ENCODE measurements at places on chromosomes 11 and 22.

DNA sequence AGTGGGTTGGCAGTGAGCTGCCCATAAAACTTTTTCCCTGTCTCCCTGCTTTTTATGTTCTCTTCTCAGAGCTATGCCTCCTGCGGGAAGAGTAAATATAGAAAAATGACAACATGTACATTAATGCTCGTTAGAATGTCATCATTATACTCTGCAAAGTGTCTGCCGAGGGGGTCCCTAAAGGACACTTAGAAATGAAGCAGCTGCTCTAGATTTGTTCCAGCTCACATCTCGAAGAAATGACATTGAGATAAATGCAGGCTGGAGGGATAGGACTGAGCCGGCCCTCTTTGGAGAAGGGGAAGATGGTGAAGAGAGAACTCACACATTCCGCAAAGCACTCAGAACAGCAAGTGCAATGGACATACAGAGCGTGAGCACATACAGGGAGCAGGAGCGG is 240.0 kb downstream of the NXPE2 start:
- DNase-seq: no peak

GRCh38 chr22:47210686-47211085 is 448.2 kb downstream of the TBC1D22A start:
- DNase-seq: no peak

DNA sequence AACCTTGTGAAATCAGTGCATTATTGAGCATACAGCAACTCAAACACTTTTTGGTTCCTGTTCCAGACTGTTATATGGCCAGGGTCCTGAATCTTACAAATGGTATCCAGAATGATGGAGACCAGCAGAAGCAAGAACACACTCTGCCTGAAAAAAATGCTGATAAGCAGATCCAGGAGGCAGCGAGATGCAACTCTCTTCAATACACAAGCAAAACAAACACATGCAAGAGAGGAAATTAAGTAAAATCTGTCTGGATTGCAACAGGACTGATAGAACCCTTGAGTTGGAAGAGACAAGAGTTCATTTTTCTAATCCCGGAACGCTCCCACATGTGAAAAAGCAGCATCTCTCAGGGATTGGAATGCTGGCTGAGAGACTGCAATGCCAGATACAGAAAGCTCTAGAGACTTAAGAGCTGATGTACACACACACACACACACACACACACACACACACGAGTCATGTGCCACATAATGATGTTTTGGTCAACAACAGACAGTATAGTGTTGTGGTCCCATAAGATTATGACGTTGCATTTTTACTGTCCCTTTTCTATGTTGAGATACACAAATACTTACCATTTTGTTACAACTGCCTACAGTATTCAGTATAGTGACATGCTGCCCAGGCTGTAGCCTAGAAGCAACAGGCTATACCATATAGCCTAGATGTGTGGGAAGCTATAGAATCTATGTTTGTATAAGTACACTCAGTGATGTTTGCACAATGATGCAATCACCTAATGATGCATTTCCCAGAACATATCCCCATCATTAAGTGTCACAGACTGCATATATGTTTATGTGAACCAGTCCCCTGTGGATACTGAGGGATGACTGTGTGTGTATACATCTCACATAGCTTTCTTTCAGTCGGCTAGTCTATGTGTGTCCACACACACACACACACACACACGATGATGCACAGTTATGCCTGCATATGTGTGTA is 406.6 kb downstream of the LARGE1 start:
- DNase-seq: no peak

DNA sequence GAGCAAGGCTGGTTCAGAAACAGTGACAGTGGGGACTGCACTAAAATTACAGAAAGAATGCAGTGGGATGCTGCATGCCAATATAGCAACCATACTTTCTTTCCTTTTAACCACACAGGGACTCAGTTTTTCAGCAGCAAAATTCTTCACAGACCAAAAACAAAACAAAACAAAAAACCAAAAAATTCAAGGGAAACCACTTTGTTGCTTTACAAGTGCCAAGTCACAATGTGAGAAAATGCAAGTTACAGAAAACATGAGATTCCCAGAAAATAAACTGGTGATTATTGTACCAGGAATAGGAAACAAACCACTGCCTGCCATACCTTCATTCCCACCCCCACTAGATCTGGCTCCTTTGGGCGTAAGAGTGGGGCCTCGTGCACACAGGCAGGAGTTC is 52.6 kb downstream of the TENM4 start:
- no peak for DNase-seq

DNA sequence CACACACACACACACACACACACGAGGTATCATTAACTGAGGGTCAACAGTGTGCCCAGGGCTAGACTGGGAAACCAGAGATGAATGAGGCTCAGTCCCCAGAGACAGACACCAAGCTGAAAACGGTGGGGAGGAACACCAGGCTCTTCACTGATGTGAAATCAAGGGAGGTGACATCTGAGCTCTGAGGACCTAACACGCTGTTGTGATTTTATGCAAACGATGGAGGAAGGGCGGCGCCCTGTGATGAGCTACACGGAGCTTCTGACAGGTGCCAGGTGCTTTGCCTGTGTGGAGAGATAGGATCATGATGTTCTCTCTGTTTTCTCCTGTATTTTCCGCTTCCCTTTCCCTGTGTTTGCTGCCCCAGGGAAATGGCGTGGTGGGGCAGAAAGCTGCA is 6.5 kb upstream of the CYB5R3 start:
- no peak for DNase-seq

DNA sequence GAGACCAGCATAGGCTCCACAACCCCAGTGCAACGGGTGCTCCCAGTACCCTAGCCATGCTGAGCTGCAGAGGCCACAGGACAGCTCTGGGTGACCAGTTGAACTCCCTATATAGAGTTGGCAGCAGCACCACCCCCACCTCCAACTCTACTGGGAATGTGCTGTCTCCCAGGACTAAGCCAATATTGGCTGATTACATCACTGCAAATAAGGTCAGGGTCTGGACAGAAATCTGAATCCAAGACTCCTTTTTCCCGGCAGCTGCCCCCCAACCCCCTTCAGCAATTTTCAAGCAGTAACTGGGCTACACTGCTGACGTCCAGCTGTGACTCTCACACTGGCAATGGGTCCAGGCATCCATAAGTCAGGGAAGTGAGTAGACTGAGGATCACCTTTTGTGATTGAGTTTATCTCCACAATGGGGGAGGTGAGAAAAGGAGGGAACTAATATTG is at the start of gene HPX:
TSS of gene HPX (minus strand) at position 82 of the 453 bp plus-strand sequence. CDS start at position 58, 24 bp downstream.
- DNase-seq: no peak

DNA sequence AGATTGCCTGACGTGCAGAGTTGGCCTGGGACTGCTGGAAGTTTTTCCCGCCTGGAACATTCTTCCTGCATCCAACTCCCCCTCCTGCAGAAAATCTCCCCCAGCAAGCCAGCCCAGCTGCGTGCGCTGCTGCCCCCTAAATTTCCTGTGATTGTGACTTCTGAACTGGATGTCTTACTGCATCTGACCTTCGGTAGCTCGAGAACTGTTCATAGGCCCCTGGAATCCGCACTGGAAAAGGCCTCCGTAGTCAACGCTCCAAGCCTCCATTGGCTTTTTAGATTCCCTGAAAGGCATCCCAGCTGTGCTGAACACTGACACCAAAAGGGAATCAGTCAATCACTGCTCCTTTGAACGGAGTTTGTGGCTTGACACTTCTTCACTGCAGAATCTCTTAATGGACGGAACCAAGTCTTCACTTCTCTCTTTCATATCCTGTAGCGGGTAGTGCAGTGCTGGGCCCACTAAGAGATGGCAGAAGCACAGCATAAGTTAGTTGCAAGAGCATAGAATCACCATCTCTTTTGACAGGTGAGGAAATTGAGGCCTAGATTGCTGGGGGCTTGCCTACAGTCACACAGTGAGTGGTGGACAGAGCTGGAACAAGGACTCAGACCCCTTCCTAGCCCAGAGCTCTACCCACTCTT is 14.2 kb upstream of the RASD2 start:
- DNase-seq: no peak

DNA sequence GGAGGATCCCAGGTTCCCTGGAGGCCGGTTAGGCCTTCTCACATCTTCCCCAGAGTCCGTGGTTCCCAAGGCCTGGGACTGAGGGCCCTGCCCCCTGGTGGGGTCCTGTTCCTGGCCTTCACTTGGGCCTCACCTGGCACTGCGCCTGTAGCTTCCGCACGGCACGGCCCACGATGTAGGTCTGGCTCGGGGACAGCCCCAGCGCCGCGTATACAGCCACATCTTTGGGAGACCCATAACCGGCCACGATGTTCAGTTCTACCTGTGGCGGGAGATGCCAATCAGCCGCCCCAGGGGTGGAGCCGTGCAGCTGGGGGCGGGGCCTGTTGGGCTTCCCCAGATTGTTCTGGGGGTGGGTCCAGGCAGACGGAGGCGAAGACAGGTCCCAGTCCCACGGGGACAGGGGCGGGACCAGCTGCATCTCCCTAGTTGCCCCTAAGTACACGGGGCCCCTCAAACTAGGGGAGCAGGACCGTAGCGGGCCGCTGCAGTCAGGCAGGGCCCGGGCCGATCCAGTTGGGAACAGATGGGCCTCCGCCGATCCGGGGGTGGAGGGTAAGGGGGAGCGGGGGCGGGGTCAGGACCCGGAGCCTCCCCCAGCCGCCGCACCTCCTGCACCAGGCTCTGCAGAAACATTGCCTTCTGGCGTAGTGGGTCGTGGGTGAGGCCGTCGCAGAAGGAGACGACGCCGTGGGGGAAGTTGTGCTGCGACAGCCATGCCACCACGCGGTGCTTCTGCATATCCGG is 10.1 kb downstream of the AIP start:
- no peak for DNase-seq

GRCh38 chr22:49090853-49091135 is 736.9 kb downstream of the BRD1 start:
- DNase-seq: no peak

DNA sequence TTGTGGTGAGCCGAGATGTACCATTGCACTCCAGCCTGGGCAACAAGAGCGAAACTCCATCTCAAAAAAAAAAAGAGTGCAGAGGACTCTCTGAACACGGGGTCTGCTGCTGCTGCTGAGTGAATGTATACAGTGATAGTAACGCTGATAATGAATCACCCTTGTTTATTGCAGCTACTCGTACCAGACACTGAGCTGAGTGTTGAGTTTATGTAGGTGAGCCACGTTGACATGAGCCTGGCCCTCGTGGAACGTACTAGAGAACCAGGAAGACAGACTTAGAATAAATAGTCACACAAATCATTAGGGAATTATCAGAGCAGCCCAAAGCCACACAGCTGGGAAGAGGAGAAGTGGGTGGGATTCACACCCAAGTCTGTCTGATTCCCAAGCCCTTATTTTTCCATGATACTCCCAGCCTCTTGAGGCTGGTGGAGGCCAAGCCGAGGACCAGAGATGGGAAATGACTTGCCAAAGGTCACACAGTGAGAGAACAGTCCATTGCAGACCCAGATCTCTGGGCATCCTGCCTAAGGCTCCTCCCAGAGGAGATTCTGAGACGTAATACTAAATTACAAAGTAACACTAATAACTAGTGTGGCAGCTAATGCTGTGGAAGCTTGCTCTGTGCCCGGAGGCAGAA is 34.8 kb downstream of the MB start:
- DNase-seq: no peak

GRCh38 chr22:39236321-39237317 is 8.2 kb downstream of the PDGFB start:
- no peak for DNase-seq

- DNase-seq: no peak
Measured at GRCh38 chr11:86749821-86750401, 50.4 kb upstream of the PRSS23 start.

- no peak for DNase-seq
Measured at GRCh38 chr22:42926104-42926503, 69.0 kb upstream of the ARFGAP3 start.

GRCh38 chr11:110832080-110832479 is 119.8 kb upstream of the ARHGAP20 start:
- DNase-seq: no peak

DNA sequence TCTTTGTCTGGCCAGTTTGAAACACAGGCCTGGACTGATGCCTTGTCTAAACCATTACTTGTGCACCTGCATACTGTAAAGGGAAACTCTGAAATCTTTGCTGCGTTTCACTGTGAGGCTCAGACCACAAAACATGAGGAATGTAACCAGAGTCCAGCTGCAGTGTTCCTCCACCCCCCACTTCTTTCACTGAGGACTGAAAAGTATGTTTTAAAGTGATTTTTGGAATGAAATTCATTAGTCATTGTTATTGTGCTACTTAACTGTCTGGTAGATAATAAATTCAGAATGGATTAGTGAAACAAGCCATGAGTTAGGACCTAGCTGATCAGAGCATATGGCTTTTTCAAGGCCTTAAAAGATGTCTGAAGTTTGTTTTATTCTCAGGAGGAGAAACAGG is 181.2 kb downstream of the WNT11 start:
- DNase-seq: no peak

GRCh38 chr11:42762348-42762747 is 549.4 kb upstream of the API5 start:
- DNase-seq: no peak

- no peak for DNase-seq
Measured at GRCh38 chr11:74684661-74685060, 46.6 kb downstream of the CHRDL2 start.

DNA sequence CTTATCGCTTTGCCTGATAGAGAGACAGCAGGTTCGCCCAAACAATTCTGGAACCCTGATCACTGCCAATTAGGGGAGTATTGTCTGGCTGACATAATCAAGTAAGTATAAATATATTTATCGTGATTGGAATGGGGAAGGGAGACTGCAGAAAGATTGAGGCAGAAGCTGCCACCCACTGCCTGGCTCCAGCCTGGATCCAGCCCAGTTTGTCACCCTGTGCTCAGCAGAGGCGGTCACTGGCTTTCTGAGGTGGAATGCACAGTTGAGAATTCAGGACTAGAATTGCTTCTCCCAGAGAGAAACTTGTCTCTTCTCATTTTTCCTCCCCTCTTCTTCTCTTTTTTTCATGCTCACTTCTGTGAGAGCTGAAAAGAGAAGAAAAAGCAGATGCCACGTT is 25.9 kb downstream of the GRAP2 start:
- DNase-seq: no peak

DNA sequence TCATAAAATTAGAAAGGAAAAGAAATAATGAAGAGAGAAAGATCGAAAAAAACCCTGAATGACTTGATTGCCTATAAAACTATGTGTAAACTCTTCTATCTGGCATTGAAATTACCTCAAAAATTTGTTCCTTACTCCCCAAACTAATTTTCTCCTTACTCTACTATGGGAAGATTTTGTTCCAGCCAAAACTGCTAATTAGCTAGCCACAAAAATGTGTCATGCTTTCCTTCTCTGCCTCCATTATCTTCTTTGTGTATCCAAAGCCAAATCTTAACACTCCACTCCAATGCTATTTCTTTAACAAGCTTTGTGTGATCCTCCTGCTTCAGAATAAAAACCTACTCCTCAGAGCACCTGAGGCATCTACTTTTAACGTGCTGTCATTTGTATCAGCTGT is 831.2 kb downstream of the METTL15 start:
- DNase-seq: no peak

GRCh38 chr11:123523539-123523938 is 93.5 kb downstream of the GRAMD1B start:
- no peak for DNase-seq

Measured in NT2/D1 (cell line).